Common myeloid progenitor, CD34-positive (primary cell): ENCODE measurements at places on chromosomes 6 and 20.

- H3K27ac ChIP-seq = no peak overlapping the region
- DNase-seq = no peak
- H3K27me3 ChIP-seq = no peaks in the 10 kb centered on the region
- no peak overlapping the region for H3K4me3 ChIP-seq
- no peaks in the 10 kb centered on the region for H3K4me1 ChIP-seq
Observed at GRCh38 chr6:119838043-119838442, 488.5 kb upstream of the MAN1A1 start.

- H3K27me3 ChIP-seq = no peaks in the 10 kb centered on the region
- H3K36me3 ChIP-seq = no peaks in the 10 kb centered on the region
- no peak overlapping the region for H3K4me3 ChIP-seq
- DNase-seq = no peak
- no peaks in the 10 kb centered on the region for H3K4me1 ChIP-seq
- H3K27ac ChIP-seq = no peak overlapping the region
Observed at GRCh38 chr6:19268117-19268516, 569.1 kb upstream of the ID4 start.

- H3K4me3 ChIP-seq = no peak overlapping the region
- no peak for DNase-seq
- H3K27me3 ChIP-seq = no peaks in the 10 kb centered on the region
- H3K27ac ChIP-seq = no peak overlapping the region
- no peaks in the 10 kb centered on the region for H3K36me3 ChIP-seq
- H3K4me1 ChIP-seq = no peaks in the 10 kb centered on the region
Observed at GRCh38 chr6:131122516-131122915, 12.8 kb upstream of the AKAP7 start.

GRCh38 chr6:63676412-63677114 lies 41.0 kb downstream of the PHF3 start:
- peaks cover 6% of the 10 kb centered on the region for H3K4me1 ChIP-seq
- peak overlapping the region; percentile 25 for H3K27ac ChIP-seq
- no peaks in the 10 kb centered on the region for H3K27me3 ChIP-seq

GRCh38 chr6:45668705-45669104 lies 291.0 kb upstream of the SUPT3H start:
- no peak overlapping the region for H3K4me3 ChIP-seq
- no peak for DNase-seq
- no peak overlapping the region for H3K27ac ChIP-seq
- H3K4me1 ChIP-seq = peaks cover 6% of the 10 kb centered on the region
- H3K27me3 ChIP-seq = no peaks in the 10 kb centered on the region
- H3K36me3 ChIP-seq = no peaks in the 10 kb centered on the region

DNA sequence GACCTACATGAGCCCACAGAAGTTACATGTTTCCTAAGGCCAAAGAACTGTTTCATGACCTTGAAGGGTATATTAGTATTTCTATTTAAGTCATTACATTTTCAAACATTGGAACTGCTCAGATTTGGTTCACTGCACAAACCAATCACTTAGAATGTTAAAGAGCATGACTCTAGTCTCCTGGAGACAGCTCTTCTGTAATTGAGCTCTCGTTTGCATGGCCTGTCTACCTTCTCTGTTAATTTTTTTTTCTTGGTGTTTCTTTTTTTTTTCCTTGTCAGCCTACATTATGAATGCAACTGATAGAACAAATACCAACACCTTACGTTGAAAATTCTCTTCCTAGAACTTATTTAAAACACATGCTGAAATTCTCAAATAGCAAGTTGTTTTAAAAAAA lies 860.2 kb upstream of the MAP3K7 start:
- no peak overlapping the region for H3K4me3 ChIP-seq
- H3K36me3 ChIP-seq = no peaks in the 10 kb centered on the region
- no peaks in the 10 kb centered on the region for H3K4me1 ChIP-seq
- no peak overlapping the region for H3K27ac ChIP-seq
- H3K27me3 ChIP-seq = no peaks in the 10 kb centered on the region

DNA sequence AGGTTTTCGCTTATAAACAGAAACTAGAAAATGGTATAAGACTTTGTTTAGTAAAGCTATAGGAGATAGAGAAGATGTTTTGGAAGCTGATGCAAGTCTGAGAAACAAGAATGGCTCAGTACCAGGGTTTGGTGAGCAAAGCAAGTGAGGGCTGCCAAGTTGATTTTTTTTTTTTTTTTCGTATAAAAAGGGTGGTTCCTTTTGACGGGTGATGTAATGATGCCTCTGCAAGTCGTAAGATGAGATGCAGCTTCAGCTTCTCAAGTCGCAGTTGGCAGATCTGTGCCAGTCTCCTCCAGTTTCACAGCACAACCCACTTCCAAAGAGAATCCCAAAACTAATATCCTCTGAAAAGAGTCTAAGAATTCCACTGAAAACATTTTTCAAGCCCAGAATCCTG lies 252.8 kb upstream of the CDH4 start:
- H3K4me3 ChIP-seq = no peak overlapping the region
- H3K4me1 ChIP-seq = no peaks in the 10 kb centered on the region
- DNase-seq = no peak
- H3K27ac ChIP-seq = no peak overlapping the region
- H3K36me3 ChIP-seq = no peaks in the 10 kb centered on the region
- peaks cover 4% of the 10 kb centered on the region for H3K27me3 ChIP-seq

DNA sequence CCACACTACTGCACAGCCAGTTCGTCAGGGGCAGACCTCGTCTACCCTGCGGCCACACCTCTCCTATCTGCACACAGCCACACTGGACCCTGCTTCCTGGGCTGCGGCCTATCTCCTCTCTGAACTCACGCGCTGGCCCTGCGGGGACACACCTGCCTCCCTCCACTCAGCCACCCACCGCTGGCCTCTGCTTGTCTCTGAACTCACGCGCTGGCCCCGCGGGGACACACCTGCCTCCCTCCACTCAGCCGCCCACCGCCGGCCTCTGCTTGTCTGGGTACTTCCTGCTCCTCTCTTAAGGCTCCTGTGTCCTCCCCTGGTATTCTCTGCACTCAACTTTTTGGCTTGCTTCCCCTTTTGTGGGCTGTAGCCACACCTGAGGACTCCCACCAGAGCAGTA lies 52.3 kb downstream of the HUS1B start:
- no peaks in the 10 kb centered on the region for H3K4me1 ChIP-seq
- peaks cover 3% of the 10 kb centered on the region for H3K36me3 ChIP-seq
- peak; percentile 18 for DNase-seq
- no peak overlapping the region for H3K27ac ChIP-seq
